Stimulated activated CD8-positive, alpha-beta memory T cell treated with anti-CD3 and anti-CD28 coated beads, Interleukin-7, amount 100 ng/mL, for 4 hours (primary cell): ENCODE measurements at places on chromosomes 2 and 18.

- DNase-seq, result no peak
Observed at GRCh38 chr2:246489-247144, 17.2 kb downstream of the SH3YL1 start.

DNA sequence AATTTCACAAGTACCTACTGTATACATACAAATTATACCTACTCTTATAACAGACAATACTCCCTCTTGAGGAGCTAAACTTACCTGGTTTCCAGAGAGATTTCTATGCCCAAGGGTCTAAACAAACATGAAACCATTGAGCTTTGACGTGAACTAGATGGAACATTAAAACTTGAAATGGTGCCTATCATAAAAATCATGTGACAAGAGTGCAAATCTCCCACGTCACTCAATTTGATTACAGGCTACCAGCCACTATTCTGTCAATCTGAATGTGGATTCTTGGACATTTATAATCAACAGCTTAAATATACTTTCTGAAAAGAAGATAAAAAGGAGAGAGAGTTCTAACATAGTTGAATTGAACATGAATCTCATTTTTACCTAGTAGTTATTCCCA, 297.1 kb upstream of the SESTD1 start:
- no peak for DNase-seq

DNA sequence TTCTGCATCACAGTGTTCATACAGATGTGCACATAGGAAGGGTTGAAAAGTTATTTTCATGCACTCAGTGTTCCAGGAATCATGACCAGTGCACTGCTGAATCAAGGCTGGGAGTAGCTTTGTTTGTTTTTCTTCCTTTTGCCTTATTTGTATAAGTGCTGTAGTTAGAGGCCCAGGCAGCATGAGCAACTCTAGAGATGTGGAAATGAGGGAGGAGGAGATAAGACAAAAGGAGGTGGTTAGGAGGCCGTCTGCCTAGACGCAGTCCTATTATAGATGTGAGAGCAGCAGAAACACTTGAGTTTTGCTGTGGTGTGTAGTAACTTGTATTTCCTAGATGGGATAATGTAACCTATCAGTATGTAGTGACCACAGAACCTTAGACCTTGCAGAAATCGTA, 264.3 kb upstream of the RASGRP3 start:
- no peak for DNase-seq

DNA sequence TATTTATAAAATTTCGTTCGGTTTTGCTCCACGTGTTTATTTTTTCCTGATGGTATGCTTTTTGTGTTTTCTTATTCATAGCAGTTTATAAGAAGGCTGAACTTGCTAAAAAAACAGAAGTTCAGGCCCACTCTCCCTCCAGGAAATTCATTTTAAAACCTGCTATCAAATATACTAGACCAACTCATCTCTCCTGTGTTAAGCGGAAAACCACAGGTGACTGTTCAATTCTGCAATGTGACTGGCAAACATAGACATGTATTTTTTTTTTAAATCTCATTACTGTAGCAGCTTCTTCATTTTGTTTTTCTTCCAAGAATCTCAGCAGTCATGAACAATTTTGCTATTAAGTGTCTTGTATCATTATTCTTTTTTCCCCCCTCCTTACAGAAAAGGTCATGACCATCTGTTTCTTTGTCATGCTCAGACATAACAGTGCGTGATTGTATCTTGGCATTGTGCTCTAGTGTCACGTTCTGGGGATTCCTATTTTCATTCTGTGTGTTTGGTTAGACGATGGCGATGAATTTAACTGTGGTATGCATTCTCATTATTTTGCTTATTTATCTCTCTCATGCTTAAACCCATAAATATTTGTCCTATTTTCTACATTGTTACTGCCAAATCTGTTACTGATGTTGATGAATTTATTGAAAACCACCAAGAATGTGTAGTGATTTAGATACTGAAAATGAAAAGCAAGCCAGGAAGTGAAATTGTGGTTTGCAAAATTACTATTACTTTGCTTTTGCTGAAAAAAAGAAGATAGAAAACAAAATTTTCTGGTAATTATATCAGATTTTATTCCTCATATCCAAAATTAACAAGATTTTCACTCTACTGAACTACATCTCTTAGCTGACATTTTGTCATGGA, 74.6 kb upstream of the UNC80 start:
- DNase-seq, result no peak

GRCh38 chr2:192069417-192069816, 125.3 kb downstream of the TMEFF2 start:
- DNase-seq, result no peak

DNA sequence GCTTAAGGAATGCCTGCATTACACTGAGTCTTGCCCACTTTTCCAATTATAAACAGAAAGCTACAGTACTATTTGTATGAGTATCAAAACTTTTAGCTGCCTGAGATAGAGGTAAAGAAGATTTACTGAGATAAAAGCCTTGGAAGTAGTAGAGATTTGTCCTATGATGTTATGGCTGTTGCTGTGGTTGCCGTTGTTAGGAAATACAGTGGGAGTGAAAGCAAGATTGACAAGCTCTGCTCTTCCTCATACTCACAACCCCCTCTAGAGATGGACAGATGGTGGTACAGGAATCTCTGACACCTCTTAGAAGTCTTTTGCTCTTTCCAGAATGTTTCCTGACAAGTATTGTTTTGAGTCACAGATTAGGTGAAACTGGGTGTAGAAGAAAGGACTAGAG, 242.5 kb downstream of the RPIA start:
- DNase-seq, result no peak

- DNase-seq, result no peak
Observed at GRCh38 chr2:148646231-148646559, 1.6 kb downstream of the EPC2 start.

DNA sequence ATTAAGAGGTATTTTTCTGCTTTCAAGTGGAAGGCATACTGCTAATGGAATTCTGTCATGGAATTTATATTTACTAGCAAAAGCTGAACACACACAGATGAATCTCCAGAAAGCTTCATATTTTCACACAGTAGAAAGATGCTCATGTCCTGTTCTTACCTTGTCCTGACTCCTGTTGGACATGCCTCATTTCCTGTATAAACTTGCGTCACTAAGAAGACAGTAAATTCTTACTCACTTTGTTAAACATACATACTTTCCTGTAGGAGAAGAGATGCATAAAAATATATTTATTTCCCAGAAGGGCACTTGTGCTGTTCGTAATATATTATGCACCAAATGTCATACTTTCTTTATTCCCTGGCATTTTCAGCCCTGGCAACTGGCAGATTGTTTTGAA, 238.3 kb upstream of the RASGRP3 start:
- no peak for DNase-seq

GRCh38 chr18:58615140-58616132, 13.5 kb downstream of the ALPK2 start:
- DNase-seq, result peak; percentile 35

GRCh38 chr18:361941-362310, 94.1 kb upstream of the THOC1 start:
- no peak for DNase-seq

DNA sequence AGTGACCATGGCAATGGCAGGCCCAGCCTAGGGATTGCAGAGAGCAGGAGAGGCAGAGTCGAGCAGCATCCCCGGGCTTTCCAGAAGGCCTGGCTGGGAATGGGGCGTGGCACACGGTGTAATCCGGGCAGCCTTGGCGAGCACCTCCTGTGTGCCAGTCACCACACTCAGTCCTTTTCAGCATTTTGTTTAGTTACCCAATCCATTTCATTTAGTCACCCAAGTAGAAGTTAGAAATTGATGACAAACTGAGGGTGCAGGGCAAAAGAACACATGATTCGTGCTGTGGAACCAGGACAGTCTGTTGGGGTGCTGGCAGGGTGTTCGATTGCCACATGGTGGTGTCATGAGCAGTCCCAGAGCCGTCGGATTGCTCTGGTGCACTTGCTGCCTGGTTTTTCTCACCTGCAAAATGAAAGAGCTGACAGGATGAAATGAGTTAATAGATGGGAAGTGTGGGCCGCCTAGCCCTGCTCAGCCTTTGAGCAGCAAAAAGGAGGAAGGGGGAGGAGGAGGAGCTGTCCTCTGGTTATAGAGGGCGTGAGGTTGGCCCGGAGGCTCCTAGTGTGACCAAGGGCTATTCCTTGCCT, 299.4 kb downstream of the AGAP1 start:
- no peak for DNase-seq

DNA sequence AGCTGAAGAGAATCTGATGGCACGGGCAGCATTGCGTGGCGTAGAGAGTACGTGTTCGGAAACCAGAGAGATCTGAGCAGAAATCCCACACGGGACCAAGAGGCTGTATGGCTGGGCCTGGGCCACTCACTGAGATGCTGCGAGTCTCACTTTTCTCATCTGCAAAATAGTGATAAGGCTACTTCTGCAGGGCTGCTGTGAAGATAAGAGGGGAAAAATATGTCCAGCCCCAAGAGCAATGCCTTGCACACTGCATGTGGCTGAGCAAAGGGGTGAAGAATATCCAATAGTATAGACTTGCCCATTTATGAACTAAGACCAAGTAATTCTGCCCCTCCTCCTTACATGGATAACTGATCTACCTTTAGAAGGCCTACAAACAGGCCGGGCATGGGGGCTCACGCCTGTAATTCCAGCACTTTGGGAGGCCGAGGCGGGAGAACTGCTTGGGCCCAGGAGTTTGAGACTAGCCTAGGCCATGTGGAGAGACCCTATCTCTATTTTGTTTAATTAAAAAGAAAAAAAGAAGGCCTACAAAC, 3.1 kb downstream of the FECH start:
- no peak for DNase-seq

- no peak for DNase-seq
Observed at GRCh38 chr2:14615760-14616159, 16.8 kb upstream of the LRATD1 start.

- no peak for DNase-seq
Observed at GRCh38 chr18:39846265-39846664, 2108.8 kb upstream of the PIK3C3 start.

DNA sequence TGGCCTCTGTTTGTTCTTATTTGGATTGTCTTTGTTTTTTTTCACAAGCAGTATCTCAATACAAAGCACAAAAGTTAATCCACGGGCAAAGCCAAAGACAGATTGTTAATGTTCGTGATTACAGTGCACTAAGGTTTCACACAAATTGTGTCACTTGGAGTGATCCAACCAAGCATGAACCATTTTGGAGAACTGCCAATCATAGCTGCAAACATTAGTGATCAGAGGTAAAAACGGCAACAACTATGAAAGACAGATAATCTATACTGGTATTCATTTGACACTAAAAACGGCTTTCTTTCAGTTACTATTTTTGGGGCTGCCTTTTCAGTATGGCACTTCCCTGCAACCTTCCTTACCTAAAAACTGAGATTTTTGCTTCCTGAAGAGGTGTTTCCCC, 213.1 kb upstream of the GULP1 start:
- no peak for DNase-seq

DNA sequence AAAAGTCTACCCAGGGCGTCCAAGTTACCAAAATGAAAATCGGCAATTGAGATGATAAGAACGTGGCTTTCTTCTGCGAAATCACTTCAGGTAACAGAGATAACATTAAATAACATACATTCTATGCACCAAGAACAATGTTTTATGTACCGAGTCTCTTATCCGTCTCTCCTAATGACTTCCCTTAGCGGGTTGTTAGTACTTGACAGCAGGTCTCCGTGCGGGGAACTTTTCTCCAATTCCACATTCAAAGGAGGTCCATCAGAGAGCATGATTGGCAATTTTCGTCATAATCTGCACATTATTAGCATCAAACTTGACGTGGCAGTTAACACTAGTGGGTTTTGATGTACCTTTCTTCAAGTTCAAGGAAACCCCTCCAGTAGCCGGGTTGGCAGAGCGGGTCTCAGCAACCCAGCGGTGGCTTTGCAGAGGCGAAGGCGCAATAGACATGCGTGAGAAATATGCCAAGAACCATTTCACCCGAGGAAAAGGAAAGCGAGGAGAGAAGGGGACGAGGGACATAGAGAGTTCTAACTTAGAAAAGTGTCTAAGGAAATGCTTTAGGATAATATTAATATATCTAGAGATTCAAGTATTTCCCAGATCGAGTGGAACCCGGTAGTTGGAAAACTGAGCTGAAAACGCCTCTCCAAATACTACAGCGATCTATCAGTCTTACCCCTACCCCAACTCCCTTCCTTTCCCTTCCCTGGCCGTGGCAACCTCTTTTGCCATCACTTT, 5.0 kb downstream of the EVX2 start:
- no peak for DNase-seq

DNA sequence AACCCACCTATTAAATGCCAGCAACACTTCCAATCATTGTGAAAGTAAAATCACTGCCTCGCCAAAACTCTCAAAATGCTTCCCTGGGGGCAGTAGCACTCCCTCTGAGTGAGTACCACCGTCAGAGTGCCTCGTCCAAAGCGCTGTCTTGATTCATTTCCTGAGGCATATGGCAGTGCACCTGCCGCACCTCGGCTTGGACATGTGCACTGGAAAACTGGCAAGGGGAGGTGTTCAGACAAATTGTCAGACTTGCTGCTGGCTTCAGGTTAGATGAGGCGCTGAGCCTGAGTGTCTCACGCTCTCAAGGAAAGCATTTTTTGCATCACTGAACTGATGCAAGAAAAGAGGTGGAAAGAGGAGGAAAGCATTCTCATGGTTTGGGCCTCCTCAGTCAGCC, 132.8 kb downstream of the ATL2 start:
- DNase-seq, result no peak

- DNase-seq, result no peak
Observed at GRCh38 chr2:40244675-40245074, 207.2 kb downstream of the SLC8A1 start.

GRCh38 chr2:3265981-3266924, 111.4 kb downstream of the EIPR1 start:
- no peak for DNase-seq

- no peak for DNase-seq
Observed at GRCh38 chr2:241053576-241054251, 48.4 kb downstream of the MTERF4 start.

DNA sequence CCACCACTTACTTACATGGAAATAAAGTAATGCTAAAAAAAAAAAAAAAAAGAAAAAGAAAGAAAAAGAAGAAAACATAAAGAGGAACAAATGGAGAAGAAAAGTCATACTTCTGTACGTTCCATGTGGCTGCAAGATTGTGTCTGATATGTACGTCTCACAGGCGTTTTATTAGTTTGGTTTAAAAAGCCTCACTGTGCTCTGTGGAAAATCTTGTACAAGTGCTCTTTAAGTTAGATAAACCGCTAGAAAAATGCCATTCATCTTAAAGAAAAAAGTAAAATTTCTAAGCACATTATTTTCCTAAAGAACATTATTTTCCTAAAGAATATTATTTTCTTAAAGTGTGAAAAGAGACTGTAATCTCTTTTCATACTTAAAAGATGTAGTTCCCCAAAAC, 165.1 kb downstream of the ZNF521 start:
- DNase-seq, result no peak

GRCh38 chr2:105118960-105119359, 81.1 kb downstream of the MRPS9 start:
- no peak for DNase-seq

- no peak for DNase-seq
Observed at GRCh38 chr2:121925466-121925865, 170.0 kb downstream of the TSN start.

DNA sequence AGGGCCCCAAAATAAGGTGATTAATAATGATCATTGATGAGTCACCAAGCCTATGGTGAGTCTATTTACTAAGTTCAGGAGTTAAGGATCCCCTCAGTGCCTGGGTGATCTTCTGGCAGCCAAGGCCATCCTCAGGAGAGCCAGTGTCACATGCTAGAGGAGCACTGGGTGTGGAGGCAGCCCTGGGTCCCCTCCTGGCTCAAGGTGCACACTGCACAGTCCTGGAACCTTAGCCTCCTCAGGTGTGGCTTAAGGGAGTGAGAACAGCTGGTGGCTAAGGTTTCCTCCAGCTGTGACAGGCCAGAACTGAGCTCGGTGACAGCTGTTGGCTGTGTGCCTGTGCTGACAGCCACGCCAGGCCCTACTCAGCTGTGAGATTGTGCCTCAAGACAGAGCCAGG, 52.1 kb upstream of the ACAA2 start:
- DNase-seq, result no peak
